ENCODE measurements at places on chromosomes 4 and X.

GRCh38 chr4:82661181-82661992, 99.6 kb upstream of the TMEM150C start:
- no peak for DNase-seq

- no peak for DNase-seq
These were observed 254.7 kb downstream of the PALLD start for GRCh38 chr4:168751263-168752225.

DNA sequence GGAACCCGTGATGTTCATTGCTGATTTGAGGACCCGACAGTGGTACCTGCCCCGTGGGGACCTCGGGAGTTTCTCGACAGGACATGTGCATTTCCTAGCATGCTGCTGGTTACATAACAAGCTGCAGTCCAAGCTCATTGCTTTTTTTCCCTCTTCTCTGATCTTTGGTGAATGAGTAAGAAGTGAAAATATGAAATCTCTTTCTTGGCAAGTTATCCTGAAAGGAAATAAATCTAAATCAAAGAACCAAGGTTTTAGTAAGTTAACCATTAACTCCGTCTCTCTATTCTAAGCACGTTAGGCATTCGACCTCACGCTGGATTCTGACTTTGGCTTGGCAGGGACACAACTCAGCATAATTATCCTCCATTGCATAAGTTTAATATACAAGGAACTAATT, 86.6 kb downstream of the STK32B start:
- no peak for DNase-seq

DNA sequence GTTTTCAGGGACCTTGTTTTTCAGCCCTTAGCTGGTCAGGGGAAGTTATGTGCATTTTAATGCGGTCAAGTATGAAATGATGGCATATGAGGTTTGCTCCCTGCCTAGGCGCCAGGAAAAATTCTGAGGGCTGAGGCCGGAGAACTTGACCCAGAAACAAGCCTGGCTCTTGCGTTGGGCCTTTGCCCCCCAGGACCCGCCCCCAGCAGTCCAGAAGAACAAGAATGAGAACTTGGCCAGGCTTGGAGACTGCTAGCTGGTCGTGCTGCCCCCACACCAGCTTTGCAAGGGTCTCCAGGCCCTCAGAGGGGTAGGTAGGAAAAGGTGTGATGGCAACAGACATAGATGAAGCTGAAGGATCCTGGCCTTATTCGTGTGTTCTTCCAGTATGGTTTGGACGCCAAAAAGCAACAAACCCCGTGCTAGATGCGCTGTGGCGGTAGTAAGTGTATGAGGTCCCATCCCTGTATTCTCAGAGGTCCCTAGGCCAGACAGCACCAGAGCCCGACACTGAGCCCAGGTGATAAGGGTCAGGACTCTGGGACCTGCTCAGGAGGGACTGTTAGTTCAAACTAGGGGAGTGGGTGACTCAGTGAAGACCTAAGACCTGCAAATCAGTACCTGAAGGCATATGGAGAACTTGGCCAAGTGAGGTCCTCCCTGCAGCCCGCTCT, 10.5 kb downstream of the NKX3-2 start:
- no peak for DNase-seq

DNA sequence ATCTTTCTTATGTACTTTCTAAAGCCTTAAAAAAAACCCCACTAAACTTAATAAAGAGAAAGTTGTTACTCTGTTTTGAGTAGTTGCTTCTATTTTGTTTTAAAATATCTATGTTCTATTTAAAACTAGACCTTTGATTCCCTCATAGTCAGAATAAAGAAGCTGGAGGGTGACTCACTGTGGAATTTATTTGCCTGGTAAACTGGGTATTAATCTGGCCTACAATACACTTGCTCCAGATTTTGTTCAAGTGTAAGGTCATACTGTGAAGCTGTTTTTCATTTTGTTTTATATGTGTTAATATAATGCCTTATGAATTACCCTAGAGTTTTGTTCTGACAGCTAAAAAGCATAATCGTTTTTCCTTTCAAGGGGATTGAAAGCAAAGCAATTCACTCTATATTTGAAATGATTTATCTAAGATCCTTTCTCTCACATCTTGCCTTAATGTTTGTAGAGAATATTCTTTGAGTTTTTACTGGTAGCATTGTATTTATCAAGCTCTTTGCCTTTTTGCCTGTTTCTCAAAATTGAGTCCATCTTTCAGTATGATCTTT, 277.4 kb upstream of the PITX2 start:
- DNase-seq = no peak

- no peak for DNase-seq
These were observed 323.2 kb downstream of the BMPR1B start for GRCh38 chr4:95080969-95081368.

DNA sequence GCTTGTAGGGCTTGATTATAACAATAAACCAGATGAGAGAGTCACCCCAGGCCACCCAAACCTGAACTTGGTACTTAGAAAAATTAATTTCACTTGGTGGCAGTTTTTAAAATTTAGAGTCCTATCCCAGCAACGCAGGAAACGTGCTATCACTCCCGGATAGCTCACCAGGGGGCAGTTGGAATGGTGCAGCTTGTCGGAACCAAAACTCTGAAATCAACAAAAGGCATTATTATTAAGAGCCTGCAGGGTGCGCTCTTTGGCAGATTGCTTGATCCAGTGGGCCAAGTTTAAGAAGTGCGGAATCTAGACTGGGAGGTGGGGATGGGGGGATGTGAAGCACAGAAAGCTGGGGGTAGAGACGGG, 2.4 kb downstream of the FRAS1 start:
- no peak for DNase-seq

DNA sequence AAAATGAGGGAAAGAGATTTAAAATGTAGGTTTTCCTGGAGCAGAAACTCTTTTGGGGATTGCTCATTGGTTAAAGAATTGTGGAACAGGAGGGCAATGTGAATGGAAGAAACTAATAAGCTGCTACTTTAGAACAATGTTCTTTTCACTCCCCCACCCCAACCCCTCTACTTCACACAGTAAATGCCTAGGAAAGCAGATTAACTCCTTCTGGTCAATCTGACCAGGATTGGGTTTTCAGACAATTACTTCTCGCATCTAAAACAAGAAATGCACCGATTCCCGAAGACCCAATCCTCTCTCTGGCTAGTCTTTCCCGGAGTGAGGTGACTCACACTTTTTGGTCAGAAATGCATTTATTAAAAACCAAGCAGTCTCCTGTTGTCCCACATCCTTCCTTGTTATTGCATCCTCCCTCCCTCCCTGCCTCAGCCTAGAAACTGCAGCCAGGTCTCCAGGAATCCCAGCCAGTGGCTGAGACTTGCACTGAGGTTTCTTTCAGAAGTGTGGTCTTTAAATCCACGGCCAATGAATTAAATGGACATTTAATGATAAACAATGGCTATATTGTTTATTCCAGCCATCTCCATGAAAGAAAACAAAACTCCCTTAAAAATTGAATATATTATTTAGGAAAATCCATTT, 21.4 kb downstream of the MFAP3L start:
- DNase-seq = no peak

DNA sequence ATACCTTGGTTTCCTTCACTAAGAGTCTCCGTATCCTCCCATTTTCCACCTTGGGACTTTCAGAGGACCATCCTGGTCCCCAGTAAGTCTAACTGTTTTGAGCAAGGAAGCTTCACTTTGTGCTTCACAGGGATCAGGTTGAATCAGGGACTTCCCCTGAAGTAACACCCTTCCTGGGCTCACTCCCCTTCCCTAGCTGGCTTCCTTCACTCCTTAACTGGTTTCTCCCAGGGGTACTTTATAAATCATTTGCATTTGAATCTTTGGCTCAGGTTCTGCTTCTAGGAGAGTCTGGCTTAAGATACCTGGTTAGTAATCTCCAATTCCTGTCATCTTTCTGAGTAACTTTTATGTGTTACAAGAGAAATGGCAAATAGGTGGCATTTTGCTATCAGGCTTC, 24.5 kb upstream of the GRIA2 start:
- no peak for DNase-seq

- DNase-seq = no peak
These were observed 37.9 kb upstream of the FAT4 start for GRCh38 chr4:125276811-125277210.
